Activated naive CD8-positive, alpha-beta T cell treated with anti-CD3 and anti-CD28 coated beads for 36 hours (primary cell): ENCODE measurements at places on chromosomes 4 and X. TPM values are rescaled to one million over a fixed set of nuclear protein-coding genes. Genes with fewer than 3 reads are reported as not detected.

DNA sequence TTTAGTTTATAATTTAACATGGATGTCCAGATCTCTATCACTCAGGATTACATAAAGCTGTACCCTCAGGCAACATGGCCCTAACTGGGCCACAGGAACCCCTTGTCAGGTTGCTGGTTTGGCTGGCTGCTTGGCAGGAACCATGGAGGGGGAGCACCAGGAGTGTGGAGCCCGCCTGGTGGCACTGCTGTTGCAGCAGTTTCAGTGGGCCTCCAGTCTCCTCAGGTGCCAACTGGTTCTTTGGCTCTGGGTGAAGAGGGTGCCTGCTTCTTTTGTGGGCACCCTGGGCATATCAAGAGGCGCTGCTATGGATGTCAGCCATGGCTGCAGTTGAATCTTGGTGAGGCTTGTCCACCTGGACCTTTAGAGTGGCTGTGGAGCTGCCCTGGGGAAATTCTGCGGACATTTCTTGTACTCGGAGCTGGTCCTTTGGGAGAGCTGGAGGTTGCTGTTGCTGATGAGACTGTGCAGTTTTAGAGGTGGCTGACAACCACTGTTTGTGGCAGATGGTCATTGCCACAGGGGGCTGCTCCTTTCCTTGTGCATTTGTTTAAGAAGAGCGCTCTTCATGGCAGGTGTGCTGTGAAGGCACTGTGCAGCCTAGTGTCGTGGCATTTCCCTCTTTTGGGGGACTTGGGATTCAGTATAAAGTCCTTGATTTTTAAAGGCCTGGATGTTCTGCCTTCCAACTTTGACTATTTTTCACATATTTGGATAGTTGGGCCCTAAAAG is 10.3 kb upstream of the SMIM14 start:
- DNase-seq = no peak

The F11 gene
- not detected for total RNA-seq

- DNase-seq = no peak
Measured at GRCh38 chrX:34371754-34372153, 239.6 kb upstream of the FAM47A start.

The ANXA3 gene
- 2.8 TPM for total RNA-seq

DNA sequence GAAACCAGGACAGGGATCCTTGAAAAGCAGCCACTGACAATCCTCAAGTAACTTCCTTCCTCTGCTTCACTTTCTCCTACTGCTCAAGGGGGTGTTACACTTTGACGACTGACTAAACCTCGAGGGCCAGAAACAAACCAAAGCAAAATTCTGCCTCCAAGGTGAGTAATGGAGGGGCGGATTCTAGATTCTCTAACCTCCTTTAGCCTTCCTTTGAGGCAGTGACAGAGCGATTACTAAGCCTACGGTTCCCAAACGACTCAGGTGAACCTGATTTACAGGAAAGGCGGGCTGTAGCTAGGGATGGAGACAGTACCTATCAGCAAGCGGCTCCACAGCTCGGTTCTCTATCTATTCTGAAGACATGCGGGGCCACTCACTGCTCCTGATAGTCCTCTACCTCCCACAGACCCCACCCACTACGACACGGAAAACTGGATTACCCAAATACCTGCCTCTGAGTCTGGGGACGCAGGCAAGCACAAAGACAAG is 487 bp downstream of the TBCK start:
- DNase-seq = no peak

The HMGN5 gene
- 3.8 TPM for total RNA-seq

DNA sequence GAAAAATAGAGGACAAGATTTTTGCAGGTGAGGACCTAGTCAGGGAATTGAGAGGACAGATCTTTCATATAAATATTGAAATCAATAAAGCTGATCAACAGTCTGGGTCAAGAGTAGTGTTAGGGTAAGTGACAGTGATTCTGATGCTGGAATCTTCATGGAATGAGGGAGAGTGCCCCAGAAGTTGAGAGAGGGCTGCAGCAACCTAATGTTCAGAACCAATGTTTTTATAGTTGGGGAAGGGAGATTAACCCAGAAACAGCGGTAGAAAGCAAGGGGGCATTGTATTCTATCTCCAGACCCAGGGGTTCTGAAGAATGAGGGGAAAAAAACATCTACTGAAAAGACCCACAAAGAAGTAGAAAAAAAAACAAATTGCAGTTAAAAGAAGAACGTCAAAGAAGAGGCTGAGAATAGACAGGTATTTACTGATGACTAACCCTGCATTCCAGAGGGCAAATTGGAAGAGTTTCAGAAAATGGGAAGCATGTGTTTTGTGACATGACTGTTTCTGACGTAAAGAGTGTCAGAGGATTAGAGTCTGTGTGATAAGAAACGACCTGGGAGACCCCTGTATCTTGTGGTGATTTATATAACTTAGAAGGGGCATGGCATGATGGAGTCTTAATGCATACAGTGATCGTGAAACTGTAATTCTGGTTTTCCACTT is 819.6 kb upstream of the EPHA5 start:
- no peak for DNase-seq

DNA sequence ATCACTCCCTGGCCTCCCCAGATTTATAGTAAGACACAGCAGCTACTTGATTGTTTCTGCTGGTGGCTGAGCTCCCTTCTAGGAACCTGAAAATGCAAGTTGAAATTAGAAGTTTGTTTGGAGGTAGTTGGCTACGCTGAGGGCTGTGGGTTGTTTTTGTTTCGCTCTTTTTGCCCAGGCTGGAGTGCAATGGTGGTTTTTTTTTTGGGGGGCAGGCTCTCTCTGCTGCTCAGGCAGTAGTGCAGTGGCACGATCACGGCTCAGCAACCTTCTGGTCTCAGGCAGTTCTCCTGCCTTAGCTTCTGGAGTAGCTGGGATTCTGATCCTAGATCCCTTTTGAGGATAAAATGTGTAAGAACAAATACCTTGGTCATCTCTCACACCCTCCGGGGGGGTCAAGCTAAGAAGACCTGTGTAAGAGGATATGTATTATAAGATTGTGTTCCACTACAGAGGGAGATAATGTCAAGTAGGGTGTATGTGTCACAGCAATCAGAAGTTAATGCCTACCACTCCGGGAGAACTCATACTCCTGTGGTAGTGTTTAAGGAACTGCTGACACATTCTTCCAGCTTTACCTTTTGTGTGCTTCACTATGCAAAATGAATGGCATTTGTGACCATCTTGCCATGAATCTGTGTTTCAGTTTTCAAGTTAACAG is 9.7 kb downstream of the JADE1 start:
- no peak for DNase-seq

The RNF150 gene
- total RNA-seq = 0.08 TPM

GRCh38 chr4:77854431-77855111 is 8.1 kb upstream of the MRPL1 start:
- peak; percentile 21 for DNase-seq

DNA sequence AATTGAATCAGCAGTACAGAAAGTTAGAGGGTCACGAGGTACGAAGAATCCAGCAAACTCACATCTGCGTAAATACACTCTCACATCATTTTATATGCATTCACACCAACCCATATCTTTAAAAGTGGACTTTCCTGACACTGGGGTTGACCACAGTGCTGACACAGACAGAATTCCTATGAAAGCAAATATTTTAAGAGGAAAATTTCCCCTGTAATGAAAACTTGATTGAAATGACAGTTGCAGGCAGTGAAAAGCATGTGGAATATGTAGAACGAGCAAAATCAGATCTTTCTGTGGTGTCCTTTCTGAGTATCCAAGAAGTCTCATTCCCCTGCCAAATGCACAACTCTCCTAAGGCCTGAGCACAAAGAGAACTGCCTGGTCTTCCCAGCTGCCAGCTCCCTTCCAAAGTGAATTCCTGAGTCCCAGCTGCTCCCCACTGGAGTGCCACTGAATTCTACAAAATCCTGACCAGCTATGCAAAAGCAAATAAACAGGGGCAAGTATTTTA is 50.5 kb upstream of the FAM9C start:
- no peak for DNase-seq

- no peak for DNase-seq
Measured at GRCh38 chr4:182554736-182555135, 311.5 kb downstream of the TENM3 start.

The GASK1B gene
- not detected for total RNA-seq

The PNMA3 gene
- 1.4 TPM for total RNA-seq

The GLUD2 gene
- 0.21 TPM for total RNA-seq
